ENCODE measurements at places on chromosomes 12 and 14.

GRCh38 chr12:41120211-41120610 is 67.9 kb upstream of the PDZRN4 start:
- peak; percentile 43 for DNase-seq

GRCh38 chr12:46535907-46536306 is 163.3 kb upstream of the SLC38A2 start:
- no peak for DNase-seq

DNA sequence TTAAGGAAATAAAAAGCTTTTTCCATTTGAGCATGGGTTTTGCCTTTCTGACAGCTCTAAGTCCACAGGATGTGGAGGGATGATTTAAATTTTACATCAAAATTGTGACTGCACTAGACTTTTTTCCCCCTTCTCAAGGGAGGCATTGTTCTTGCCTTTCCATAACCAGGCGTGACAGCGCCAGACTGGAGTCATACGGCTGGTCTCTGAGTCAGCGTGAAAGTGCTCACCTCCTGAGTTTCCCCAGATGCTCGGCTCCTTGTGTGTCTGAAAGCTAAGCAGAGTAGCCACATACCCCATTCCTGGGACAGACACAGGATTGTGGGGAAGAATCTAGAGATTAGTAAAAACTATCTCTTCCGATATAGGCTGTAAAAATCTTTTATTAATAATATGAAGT is 43.1 kb downstream of the SOX5 start:
- DNase-seq: no peak

- DNase-seq: no peak
Measured at GRCh38 chr14:101506211-101506925, 54.9 kb upstream of the DIO3 start.

DNA sequence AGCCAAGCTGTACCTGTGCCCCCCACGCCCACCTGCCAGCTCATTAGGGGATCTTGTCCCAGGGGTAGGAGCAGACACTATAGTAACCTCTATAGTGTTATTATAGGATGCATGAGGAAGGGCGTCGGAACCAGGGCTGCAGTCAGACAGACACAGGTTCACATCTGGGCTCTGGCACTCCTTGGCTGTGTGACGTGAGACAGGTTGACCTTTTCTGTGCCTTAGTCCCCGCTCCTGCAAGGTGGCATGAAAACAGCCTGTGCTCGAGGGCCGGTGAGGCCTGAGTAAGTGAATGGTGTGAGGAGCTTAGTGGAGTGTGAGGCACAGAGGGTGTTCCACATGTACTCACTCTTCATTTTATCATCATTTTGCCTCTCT is 19.0 kb downstream of the ASB2 start:
- no peak for DNase-seq

DNA sequence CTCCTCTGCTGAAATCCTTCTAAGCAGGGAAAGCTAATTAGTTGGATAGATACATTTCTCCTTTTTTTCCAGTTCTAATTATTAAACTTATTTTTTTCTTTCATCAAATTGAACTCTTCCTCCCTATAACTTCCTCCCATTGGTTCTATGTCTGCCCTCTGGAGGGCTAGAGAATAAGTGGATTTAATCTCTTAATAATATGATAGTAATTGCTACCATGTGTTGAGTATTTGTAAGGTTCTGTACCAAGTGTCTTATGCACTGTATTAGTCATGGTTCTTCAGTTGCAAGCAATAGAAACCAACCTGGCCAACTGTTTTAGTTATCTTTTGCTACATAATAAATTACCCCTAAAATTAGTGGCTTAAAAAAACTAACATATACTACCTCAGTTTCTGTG is 190.5 kb upstream of the PLXNC1 start:
- no peak for DNase-seq

GRCh38 chr14:52875707-52876106 is 75.1 kb downstream of the FERMT2 start:
- no peak for DNase-seq

GRCh38 chr12:26124446-26125399 is at the start of gene BHLHE41:
TSS of gene BHLHE41 (minus strand) at chr12:26125037. CDS start at chr12:26124779, 258 bp downstream.
- peak; percentile 36 for DNase-seq

GRCh38 chr12:3995306-3995705 is 122.1 kb upstream of the PARP11 start:
- no peak for DNase-seq

DNA sequence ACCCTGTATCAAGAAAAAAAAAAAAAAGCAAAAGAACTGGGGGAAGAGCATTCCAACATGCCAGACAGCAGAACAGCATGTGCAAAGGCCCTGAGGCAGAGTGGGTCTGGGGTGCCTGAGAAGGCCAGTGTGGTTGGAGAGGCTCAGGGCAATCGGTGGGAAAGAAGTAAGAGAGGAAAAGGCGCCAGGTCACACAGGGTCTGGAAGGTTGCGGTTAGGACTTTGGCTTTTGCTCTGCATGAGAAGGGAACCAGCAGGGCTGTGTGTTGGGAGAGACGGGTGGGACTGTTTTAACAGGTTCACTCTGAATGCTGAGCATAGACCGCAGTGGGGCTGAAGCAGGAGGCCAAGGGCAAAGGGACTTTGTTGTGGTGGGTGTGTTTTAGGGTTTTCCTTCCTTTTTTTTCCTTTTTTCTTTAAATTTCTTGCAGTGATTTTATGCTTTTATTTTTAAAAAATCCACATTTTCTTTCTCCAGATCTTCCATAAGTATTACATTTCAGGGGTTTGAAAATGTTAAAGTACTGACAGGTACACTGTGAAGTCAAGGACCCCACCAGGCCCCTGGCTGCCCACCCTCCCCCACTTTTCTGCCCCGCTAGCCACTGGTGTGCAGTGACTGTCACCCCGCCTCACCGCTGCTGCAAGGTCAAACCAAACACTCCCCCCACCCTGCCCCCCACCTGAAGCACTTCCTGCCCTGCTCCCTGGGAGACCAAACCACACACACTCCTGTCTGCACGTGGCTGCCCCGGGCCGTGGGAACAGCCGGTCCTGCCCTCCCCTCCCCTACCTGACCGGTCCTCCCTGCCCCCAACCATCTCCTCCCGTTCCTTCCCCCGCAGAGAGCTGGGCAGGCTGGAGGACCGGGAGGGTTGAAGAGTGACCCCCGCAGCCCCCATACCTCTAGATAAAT is 30.0 kb downstream of the DTX1 start:
- DNase-seq: no peak

DNA sequence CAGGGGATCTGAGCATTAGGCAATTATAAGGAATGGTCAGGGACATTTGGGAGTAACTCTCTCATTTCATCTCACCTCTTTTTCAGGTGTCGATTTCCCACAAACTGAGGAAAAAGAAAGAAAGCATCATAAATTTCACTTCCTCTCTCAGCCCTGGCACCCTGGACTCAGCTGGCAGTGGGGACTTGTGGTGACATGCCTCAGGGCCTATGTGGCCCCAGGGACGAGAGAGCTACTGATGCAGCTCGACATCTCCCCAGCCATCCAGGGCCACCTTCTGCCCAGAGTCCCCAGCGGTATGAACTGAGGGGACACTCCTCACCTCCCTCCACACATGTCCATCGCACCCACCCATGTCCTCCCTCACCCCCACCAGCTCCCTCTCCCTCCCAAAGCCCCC is 11.7 kb downstream of the TNFRSF1A start:
- no peak for DNase-seq

- DNase-seq: peak; percentile 80
Measured at GRCh38 chr12:29783773-29784666, at the start of gene TMTC1. TSS of gene TMTC1 (minus strand) at chr12:29783942. CDS start at chr12:29783751, 191 bp downstream.

- DNase-seq: no peak
Measured at GRCh38 chr14:92121207-92121669, 268 bp downstream of the NDUFB1 start.

DNA sequence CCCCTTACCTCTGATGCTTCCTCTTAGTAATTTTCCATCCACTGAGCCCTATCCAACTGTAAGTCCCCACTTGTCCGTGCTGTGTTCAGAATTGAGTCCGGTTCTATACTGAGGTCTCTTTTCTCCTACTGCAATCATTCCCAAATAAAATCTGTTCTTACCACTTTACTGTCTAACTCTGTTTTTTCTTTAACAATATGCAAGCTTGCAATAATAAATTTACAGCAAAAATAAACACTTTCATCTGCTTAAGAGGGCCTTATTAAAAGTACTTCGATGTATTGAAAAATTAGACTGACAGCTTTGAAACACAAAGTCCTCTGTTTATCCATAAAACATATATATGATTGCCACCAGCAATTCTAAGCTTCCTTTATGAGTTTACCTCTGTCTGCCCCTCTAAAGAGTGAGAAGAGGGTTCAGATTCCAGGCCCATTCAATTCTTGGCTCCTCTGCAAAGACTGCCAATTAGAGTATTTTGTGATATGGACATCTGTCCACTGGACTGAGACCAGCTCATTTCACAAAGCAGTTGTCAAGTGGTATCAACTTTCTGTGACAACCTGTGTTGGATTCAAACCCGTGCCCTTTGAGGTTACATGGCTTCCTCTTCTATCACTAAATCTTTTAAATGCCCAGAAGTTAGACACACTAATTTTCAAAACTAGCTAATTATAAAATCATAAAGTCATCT is 39.9 kb upstream of the G2E3 start:
- no peak for DNase-seq

- no peak for DNase-seq
Measured at GRCh38 chr14:45287610-45288009, 34.6 kb upstream of the MIS18BP1 start.

DNA sequence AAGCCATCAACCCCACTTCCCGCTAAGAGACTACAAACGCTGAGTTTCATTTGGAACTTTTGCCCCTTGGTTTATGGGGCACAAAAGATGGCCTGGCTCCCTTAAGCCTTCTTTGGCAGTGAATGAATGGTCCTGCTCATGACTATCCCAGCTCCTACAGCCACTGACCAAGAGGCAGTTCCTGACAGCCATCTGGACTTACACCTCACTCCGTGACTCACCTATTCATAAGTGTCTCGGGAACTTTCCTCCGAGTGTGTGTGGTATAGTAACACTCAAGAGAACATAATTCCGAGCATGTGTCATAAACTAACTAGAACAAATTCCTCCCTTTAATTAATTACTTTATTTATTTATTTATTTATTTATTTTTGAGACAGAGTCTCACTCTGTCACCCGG is 51.9 kb upstream of the NUDT4 start:
- no peak for DNase-seq

DNA sequence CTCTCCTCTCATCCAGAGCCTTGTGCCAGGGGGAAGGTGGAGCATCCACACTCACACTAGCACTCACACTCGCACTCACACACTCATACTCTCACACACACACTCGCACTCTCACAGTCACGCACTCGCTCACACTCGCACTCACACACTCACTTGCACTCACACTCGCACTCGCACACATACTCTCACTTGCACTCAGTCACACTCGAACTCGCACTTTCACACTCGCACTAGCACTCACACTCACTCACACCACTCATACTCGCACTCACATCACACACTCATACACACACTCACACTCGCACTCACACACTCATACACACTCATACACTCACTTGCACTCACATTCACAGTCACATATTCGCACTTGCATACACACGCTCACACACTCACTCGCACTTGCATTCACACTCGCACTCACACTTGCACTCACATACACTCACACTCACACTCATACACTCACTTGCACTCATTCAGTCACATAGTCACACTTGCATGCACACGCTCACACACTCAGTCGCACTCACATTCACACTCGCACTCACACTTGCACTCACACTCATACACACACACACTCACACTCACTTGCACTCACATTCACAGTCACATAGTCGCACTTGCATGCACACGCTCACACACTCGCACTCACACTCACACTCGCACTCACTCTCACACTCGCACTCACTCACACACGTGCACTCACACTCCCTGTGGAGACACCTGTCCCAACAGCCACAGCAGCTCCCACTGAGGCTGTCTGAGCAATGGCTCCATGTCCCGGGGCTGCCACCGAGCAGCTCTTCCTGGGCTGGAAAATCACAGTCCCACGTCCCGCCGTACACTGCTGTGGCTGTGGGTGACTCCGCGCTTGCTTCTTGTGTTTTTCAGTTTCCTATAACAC is 12.3 kb upstream of the RIMBP2 start:
- DNase-seq: no peak

GRCh38 chr12:110846615-110847566 is at the start of gene CCDC63:
TSS of gene CCDC63 (plus strand) at chr12:110846987. CDS start at chr12:110852955, 5,968 bp downstream.
- peak; percentile 12 for DNase-seq

DNA sequence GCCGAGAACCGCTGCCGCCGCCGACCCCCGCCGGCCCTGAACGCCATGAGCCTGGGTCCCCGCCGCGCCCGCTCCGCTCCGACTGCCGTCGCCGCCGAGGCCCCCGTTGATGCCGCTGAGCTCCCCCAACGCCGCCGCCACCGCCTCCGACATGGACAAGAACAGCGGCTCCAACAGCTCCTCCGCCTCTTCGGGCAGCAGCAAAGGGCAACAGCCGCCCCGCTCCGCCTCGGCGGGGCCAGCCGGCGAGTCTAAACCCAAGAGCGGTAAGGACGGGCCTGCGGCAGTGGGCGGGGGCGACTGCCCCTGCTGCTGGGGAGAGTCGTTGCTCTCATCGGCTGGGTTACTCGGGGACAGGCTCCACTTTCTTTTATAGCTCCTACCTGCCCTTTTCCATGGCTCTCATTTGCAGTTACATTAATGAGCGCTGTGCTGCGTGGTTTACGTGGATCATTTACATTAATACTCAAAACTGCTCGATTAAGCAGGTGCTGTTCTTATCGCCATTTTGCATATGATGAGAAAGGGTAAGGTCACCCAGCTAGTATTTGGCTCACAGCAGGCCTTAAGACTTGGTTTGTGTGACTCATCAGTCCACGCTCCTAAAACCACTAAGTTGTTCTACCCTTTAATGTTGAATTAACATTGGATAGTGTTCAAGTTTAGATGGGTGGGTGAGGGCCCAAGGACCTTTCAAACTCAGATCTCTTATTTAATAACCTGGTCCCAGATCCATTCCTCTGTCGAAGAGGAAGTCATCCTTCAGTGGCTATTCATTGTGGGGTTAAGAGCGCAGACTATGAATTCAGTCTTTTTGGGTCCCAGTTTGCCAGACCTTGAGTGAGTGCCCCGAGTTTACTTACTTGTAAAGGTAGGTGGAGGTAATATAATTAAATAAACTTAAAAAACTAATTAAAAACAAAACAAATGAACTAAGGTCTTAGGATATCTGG is 823 bp downstream of the RNF10 start:
- DNase-seq: no peak

DNA sequence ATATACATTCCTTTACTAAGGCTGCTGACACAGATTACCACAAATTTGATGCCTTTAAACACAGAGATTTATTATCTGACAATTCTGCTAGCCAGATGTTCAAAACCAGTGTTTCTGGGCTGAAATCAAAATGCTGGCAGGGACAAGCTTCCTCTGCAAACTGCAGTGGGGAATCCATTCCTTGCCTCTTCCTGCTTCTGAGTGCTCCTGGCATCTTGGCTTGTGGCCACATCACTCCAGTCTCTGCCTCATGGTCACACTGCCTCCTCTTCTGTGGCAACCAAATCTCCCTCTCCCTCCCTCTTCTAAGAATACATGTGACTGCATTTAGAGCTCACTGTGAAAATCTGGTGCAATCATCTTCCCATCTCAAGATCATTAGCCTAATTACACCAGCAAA is 235.7 kb downstream of the TTC8 start:
- DNase-seq: no peak

DNA sequence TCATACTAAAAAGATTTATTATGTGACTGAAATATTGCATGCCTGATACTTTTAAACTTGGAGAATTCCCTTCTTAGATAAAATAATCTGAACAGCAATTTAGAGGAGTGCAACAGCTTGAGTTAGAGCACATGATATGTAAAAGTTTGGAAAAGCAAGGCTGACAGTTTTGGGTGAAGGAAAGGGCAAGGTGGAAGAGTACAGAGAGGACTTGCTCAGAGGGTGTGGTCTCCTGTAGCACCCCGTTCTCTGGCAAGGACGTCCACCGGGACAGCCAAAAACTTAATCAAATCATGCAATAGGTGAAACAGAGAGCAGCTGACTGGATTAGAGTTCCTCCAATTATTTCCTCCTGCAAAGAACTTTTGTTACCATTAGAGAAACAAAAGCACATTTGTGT is 65.2 kb upstream of the PDZRN4 start:
- no peak for DNase-seq

Measured in NCI-H1930 (cell line).